Fibroblast of skin of abdomen (primary cell): ENCODE measurements at places on chromosomes 1 and 21.
A peak's percentile ranks its signal among the peaks of the same experiment; 100 is the strongest.

DNA sequence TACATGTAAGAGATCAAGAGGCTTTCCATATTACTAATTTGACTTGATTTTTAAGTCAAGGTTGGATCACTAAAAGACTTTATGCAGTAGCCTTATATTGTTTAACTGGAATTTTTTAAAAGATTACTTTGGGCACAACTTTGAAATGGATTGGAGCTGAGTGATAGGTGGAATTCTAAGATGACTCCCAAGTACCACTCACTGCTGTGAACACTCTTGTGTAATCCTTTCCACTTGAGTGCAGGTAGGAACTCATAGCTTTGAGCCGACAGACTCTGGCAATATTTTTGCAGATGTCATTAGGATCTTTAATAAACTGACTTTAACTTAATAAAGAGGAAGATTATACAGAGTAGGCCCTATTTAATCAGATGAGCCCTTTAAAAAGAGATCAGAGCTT lies 831.1 kb upstream of the NCAM2 start:
- no peak for DNase-seq

- DNase-seq: peak; percentile 61
Observed at GRCh38 chr1:47192458-47193384, 2.9 kb upstream of the PDZK1IP1 start.

GRCh38 chr1:11576109-11576875 lies 77.9 kb downstream of the FBXO2 start:
- no peak for DNase-seq

- no peak for DNase-seq
Observed at GRCh38 chr1:50553921-50554320, 130.7 kb upstream of the DMRTA2 start.

DNA sequence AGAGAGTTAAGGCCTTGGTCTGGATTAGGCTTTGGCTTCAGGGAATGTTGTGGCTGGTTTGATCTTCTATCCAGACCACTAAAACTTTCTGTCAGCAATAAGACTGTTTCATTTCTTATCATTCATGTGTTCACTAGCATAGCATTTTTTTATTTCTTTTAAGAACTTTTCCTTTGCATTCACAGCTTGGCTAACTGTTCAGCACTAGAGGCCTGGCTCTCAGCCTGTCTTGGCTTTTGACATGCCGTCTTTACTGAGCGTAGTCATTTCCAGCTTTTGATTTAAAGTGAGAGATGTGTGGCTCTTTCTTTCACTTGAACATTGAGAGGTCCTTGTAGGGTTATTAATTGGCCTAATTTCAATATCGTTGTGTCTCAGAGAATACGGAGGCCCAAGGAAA lies 62.5 kb downstream of the RNF220 start:
- no peak for DNase-seq

DNA sequence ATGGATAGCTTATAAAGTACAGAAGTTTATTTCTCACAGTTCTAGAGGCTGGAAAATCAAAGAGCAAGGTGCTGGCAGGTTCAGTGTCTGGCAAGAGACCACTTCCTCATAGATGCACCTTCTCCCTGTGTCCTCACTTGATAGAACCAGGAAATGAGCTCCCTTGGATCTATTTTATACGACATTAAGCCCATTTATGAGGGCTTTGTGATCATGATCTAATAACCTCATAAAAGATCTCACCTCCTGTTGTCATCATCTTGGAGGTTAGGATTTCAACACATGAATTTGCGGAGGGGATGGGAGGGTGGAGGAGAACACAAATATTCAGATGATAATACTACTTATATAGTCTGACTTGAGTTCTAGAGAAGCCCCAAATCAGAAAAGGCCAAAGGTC lies 222.1 kb upstream of the SNX7 start:
- DNase-seq: no peak

GRCh38 chr1:76961820-76962207 lies 94.5 kb downstream of the ST6GALNAC5 start:
- no peak for DNase-seq

GRCh38 chr1:155871390-155871789 lies 12.0 kb downstream of the SYT11 start:
- DNase-seq: no peak

- no peak for DNase-seq
Observed at GRCh38 chr1:165351863-165352441, 4.6 kb downstream of the LMX1A start.

DNA sequence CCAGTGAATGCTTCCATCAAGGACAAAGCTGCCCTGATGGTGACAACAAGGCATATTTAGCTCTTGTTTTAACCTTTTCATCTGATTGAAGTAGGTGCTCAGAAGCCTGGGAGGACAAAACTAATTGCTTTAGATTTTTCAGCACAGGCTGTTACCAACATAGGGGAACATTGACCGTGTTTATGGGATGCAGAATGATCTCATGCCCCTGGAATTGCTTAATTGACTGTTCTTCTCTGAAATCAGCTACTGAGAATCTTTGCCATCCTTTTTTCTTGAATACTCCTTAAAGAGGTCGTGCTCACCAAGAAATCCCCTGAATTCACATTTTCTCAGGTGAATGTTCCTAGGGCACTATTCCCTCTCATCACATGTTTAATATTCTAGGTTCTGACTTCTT lies 95.9 kb upstream of the CCDC190 start:
- DNase-seq: peak; percentile 11

- no peak for DNase-seq
Observed at GRCh38 chr1:205878026-205878425, 28.1 kb upstream of the PM20D1 start.

GRCh38 chr1:6391951-6392808 lies 1.4 kb downstream of the ACOT7 start:
- no peak for DNase-seq

DNA sequence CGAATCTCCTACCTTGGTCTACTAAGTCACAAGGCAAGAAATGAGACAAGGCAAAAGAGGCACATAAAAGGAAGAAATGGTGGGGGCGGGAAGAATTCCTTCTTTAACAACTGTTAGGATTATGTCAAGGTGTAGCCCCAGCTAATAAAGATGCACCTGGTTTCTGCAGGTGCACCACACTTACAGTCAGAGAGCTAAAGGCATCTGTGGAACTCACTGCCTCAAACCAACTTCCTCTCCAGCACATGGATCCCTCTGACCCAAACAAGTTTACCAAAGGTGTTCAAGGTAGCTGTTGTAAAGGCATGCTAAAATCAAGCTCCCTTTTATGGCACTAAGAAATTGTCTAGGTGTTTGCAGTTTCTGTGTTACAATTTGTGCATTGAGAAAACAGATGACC lies 38.1 kb downstream of the TGFBR3 start:
- no peak for DNase-seq

GRCh38 chr1:223763881-223764280 lies 51.5 kb downstream of the CAPN2 start:
- DNase-seq: no peak

- DNase-seq: no peak
Observed at GRCh38 chr1:159067699-159068621, 8.6 kb downstream of the AIM2 start.

- DNase-seq: no peak
Observed at GRCh38 chr1:93042187-93043056, 36.7 kb upstream of the MTF2 start.

DNA sequence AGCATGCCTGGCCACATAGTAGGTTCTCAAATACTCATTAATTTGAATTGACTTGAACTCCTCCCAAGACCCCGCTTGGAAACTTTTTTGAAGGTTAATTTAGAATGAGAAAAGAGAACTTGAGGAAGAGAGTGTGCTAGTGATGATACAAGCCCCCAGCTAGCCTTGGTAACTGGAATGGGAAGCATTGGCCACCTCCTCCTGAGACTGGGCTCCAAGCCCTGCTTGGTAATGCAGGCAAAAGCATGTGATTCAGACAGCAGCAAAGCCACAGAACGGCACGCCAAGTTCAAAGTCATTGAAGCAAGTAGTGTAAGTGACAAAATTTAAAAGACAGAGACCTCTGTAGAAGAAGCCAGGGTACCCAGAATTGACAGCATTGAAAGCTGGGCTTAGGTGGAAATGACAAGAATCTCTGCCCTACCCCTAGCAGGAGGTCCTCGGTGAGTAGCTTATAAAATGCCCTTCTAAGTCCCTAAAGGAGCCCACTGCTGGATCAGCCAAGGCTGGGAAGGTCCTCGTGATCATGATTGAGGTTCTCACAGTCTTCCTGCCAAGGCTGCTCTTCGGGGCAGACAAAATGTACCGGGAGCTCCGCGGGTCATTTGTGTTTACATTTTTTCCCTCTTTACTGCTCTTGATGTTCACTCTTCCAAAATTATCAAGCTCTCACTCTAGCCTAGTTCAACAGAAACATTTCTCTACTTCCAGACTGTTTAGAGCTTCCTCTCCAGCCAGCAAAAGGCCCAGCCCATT lies 99.4 kb downstream of the TSEN15 start:
- DNase-seq: peak; percentile 38

GRCh38 chr1:77991638-77992037 lies 12.8 kb upstream of the FUBP1 start:
- no peak for DNase-seq

DNA sequence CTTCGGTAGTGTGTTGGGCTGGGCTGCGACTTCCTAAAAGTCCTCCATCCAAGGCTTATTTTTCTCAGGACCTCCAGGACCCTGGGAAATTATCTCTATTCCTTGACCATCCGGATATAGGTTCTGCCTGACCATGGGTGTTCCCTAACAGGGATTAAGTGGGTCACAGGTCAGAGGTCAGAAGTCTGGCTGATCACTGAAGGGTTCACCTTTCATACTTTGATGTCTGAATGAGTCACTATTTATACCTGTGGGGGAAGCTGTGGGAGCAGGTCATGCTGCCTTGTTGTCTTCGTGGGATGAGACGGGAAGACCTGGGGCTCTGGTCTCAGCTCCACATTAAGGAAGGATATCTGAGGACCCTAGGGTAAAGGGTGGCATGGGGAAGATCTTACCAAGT lies 65.0 kb upstream of the ETV3 start:
- no peak for DNase-seq

DNA sequence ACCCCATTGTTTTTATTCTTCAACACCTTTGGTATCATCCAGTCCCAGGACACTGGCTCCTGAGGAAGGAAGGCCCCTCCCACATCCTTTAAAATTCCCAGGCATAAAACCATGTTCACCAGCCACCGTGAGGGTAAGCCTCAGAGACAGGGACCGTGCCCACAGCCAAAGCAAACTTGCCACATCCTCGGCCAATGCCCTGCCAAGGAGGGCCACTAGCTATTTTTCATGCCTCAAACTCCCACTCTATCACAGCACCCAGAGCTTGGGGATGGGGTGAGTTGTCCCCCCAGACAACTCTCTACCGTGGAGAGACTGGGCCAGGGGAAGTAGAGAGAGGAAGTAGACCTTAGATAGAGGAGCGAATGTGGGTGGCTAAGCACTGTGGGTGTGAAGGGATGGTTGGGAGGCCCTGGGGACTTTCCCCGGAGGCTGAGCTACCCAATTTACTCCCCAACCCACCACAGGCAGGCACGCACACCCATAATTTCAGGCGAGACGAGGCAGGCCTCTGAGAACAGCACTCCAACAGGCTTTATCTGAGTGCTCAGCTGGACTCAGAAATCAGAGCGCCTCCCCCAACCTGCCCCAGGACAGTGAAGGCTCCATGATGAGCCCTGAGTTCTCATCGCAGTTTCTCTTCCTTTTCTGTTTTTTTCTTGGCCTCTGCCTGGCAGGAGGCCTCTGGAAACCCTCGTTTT lies 15.9 kb upstream of the BTG2 start:
- no peak for DNase-seq

DNA sequence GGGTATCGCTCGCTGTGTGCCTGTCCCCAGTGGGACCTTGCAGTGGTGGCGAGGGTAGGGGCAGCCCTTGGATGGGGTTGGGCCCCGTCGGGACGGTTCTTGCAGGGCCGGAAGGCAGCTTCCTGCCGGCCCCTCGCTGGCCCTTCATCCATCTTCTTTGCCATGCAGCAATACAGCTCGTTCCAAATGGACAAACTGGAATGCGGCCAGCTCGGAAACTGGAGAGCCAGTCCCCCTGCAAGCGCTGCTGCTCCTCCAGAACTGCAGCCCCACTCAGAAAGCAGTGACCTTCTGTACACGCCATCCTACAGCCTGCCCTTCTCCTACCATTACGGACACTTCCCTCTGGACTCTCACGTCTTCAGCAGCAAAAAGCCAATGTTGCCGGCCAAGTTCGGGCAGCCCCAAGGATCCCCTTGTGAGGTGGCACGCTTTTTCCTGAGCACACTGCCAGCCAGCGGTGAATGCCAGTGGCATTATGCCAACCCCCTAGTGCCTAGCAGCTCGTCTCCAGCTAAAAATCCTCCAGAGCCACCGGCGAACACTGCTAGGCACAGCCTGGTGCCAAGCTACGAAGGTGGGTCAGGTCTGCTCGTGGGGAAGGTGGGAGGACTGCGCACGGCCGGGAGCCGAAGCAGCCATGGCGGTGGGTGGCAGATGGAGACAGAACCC lies 45.8 kb downstream of the SIM2 start:
- no peak for DNase-seq

- DNase-seq: no peak
Observed at GRCh38 chr1:160096274-160097116, 1.9 kb downstream of the IGSF8 start.

- DNase-seq: no peak
Observed at GRCh38 chr1:53317646-53318539, 10.0 kb downstream of the LRP8 start.

GRCh38 chr21:32298658-32299081 lies at the start of gene MRAP:
Gene MRAP (plus strand): TSS chr21:32298855. CDS start chr21:32298972, 117 bp downstream.
- no peak for DNase-seq

- DNase-seq: no peak
Observed at GRCh38 chr1:239944666-239945065, 147.0 kb upstream of the FMN2 start.

DNA sequence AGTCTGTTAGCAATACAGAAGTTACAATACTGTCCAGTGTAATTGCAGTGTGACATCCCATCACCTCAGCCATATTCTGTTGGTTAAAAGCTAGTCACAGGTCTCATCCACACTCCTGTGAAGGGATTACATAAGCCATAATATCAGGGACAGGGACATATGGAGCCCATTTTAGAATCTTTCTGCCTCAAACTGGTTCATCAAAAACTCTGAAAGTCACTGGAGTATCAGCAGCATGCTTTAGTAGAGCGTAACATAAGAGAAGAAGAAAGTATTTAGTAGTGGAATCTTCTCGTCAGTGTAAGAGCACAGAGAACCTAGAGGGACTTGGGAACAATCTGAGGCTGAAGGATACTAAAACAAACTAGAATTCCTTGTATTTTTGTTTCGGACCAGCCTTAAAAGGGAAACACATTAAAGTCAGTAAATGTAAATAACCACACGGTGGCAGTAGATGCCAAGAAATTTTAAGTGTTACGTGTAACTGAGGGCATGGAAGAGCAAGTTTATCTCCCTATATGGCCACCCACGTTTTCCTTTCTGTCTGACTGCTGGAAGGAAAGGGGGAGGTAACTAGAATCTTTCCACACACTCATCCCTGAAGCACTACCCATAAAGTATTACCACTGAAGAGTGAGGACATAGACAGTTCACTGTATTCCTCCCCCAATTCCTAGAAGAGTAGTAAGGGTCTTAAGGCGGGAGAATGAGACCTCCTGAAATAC lies 41.6 kb upstream of the AGL start:
- peak; percentile 96 for DNase-seq

DNA sequence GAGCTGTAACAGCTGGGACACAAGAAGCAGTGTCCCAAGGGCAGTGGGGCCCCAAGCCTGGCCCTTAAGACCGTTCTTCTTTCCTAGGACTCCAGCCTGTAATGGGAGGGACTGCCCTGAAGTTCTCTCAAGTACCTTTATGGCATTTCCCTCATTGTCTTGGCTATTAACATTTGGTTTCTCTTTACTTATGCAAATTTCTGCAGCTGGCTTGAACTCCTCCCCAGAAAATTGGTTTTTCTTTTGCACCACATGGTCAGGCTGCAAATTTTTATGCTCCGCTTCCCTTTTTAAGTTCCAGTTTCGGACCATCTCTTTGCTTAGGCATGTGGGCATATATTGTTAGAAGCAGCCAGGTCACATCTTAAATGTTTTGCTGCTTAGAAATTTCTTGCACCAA lies 3.1 kb upstream of the MROH9 start:
- DNase-seq: no peak
